ENCODE measurements at places on chromosomes 5 and 9.

DNA sequence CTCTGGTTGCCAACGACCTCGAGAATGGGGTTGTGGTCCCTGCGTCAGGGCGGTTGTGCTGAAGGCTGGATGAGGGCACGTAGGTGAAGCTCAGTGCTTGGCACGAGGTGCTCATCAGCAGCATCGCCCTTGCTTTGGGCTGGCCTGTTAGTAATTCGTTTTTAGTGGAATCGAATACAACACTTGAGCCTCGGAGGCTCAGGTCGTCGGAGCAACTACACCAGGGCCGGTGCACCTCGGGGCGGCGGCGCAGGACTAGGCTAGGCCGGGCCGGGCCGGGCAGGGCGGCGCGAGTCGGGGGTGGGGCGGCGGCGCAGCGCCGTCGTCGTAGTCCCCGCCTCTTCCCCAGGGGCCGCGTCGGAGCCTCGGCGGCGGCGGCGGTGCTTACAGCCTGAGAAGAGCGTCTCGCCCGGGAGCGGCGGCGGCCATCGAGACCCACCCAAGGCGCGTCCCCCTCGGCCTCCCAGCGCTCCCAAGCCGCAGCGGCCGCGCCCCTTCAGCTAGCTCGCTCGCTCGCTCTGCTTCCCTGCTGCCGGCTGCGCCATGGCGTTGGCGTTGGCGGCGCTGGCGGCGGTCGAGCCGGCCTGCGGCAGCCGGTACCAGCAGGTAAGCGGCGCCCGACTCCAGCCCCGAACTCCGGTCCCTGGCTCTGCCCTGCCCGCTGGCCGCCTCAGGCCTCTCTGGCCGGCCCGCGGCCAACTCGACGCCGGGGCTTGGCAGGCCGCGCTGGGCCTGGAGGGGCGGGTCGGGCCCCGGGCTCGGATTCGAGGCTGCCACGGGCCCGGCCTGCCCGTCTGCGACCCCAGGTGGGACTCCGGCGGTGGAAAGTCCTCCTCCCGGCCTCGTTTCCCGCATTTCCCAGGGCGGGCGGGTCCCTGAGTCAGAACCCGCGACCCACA is at the start of gene NDFIP1:
Gene NDFIP1, plus strand, starts transcription at position 348 of the 899 bp plus-strand sequence. Its CDS starts 196 bp downstream, at position 544.
- peak; percentile 67 for DNase-seq

GRCh38 chr9:4904322-4905134 is 80.5 kb upstream of the JAK2 start:
- no peak for DNase-seq

GRCh38 chr5:111719773-111720172 is 37.2 kb downstream of the NREP start:
- DNase-seq, result no peak

- DNase-seq, result no peak
Observed at GRCh38 chr5:9069650-9070049, 476.2 kb downstream of the SEMA5A start.
